ENCODE measurements at places on chromosomes 7 and 10.

GRCh38 chr7:101373812-101374614 is 11.3 kb downstream of the COL26A1 start:
- no peak for DNase-seq

DNA sequence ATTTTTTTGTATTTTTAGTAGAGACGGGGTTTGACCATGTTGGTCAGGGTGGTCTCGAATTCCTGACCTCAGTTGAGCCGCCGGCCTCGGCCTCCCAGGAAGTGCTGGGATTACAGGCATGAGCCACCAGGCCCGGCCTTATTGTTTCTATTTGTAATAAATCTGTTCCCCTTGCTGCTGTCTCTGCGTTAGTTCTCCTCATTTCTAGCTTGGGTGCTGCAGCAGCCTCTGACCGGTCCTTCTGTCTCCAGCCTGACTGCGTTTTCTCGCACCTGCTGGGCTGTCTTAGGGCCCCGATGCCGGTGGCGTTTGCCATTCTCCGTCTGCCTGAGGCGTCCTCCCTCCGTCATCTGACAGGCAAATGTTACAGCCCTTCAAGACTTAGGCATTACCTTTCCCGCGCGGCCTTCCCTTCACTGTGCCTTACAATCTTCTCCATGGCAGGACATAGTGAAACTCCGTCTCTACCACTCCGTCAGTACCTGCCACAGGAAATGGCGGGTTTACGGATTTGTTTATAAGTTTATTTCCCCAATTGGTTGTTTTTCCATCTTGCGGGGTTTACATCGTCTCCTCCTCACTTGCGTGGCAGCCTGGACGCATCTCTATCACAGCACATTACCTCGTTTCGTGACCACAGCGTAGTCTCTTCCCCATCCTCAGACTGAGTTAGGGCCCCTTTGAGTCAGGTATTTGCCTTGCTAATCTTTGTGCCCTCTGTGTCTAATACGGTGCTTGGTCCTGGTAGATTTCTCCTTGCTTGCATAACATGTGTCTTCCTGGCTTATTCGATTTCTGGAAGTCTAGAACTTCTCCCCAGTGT is 2.3 kb upstream of the GIMAP8 start:
- no peak for DNase-seq

GRCh38 chr10:108696792-108697477 is 1226.4 kb downstream of the XPNPEP1 start:
- no peak for DNase-seq

- DNase-seq, result no peak
These were observed 85.5 kb downstream of the NKX6-2 start for GRCh38 chr10:132700156-132701098.

- DNase-seq, result no peak
These were observed 432 bp downstream of the TMEM248 start for GRCh38 chr7:66921396-66921917.

Measured in stimulated activated CD4-positive, alpha-beta T cell treated with anti-CD3 and anti-CD28 coated beads, Interleukin-4, amount 100 ng/mL, for 48 hours (primary cell).